ENCODE measurements at places on chromosomes 16 and 17.

DNA sequence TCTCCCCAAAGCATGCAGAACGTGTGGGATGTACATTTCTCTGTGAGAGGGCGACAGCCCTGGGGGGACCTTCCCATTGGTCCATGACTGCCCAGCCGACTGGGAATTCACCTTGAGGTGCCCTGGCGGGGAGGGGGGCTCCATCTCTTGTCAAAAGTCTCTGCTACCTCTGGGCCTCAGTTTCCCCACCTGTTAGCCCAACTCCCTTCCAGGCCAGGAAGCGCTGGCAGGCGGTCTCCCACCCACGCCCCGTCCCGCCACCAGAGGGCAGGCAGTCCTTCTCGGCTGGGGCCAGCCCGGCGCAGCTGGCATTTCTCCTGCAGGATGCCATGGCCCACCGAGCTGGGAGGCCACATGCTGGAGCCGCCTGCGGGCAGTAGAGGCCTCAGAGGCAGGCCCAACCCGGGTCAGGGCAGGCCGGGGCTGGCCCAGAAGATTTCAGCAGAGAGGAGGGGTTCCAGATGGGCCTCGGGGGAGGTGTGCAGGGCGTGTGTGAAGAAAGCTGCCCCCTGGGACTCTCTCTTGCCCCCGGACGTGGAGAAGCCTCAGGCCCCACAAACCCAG lies 16.6 kb downstream of the CD7 start:
- DNase-seq = peak; percentile 68

DNA sequence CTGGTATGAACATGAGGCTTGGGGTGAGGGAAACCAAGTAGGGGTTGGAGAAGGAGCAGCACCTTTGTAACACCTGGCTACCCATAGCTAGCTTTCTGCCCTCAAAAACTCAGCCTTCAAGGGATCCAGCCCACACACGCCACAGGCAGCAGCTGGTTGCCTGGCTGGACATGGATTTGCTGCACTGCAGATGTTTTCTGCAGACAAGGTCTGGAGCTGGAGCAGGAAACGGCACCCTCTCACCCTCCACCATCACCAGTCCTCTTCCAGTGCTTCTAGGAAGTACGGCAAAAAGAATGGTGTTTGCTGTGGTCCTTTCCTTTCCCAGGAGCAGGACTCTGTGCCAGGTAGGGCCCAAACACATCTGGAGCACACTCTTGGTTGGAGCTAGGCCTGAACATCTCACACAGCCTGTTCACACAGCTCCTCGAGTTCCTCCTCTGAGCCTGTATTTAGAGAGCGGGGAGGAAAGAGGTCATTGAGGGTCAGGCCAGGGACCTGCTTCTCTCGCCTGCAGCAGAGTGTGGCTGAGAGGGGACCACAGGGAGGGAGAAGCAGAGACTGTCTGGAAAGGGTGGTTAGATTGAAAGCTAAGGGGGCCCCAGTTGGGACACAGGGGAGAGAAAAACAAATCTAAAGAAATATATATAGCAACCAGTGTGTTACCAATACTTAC lies 2.7 kb upstream of the SUPT4H1 start:
- DNase-seq = no peak

DNA sequence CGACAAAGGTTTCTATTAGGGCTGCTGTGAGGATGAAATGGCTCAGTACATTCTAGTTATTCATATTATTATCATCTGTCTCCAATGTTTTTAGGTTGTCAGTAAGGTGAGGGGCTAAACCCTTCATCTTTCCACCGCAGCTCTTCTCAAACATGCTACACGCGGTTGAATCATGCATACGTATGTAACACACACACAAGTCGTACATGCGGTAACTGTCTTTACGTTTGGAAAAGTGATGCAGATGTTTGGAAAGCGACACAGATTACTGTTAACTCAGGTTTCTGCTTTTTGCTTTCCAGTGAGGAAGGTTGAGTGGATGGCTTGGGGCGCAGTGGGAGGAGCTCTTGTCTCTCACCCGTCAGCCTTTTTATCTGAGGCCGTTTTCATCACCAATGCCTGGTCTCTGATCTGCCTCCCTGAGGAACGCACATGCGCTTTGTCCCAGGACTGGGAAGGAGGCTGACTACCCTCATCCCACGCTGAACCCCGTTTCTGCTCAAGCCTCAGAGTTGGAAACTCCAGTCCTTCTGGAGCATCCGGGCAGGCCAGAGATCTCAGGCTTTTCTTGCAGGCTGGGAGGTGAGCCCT lies 3.2 kb upstream of the FOXL1 start:
- no peak for DNase-seq

DNA sequence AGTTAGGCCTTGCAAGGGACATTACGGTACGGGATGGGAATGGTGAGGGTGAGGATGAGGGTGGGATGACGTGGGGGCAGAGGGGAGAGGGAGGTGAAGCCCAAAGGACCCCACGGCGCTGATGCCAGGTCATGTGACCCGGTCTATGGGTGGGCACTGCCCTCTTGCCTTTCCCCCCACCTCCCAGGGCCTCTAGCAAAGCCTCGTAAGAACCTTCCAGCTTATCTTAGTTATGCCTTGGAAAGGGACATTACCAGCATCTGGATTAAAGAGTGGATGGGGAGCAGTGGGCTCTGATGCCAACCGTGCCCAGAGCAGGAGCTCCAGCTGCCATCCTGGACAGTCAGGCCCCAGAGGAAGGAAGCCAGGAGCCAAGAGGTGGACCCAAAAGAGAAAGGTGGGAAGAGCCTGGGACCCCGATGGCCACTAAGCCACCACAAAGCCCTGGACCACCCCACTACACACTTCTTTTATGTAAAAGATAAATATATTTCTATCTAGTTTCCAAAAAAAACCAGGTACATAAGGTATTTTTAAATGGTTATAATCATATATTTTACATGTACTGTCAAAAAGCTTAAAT lies 40.9 kb downstream of the TK2 start:
- no peak for DNase-seq

GRCh38 chr16:75458439-75458838 lies 6.0 kb downstream of the TMEM170A start:
- DNase-seq = no peak

- DNase-seq = peak; percentile 53
Observed at GRCh38 chr17:47987240-47987835, 16.4 kb downstream of the CDK5RAP3 start.

- DNase-seq = no peak
Observed at GRCh38 chr16:51939378-51939871, 607.5 kb downstream of the TOX3 start.

- no peak for DNase-seq
Observed at GRCh38 chr17:42708588-42708987, 26.3 kb downstream of the CNTNAP1 start.

DNA sequence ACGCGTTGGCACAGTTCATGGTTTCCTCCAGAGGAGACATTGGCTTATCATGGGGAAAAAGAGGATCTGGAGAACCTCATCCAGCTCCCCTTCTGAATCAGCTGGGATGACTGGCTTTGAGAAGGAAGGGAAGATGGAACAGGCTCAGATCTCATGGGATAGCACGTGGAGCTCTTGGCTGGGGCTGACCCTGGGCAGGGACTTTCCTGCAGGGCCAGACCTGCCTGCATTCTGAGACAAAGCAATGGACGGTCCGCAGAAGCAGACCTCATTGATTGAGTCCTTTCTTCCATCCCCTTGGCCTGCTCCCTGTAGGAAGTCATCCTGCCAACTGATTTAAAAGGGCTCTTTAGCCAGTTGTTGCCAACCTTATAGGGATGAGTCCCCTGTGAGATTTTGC lies 26.2 kb downstream of the PLCD3 start:
- no peak for DNase-seq

DNA sequence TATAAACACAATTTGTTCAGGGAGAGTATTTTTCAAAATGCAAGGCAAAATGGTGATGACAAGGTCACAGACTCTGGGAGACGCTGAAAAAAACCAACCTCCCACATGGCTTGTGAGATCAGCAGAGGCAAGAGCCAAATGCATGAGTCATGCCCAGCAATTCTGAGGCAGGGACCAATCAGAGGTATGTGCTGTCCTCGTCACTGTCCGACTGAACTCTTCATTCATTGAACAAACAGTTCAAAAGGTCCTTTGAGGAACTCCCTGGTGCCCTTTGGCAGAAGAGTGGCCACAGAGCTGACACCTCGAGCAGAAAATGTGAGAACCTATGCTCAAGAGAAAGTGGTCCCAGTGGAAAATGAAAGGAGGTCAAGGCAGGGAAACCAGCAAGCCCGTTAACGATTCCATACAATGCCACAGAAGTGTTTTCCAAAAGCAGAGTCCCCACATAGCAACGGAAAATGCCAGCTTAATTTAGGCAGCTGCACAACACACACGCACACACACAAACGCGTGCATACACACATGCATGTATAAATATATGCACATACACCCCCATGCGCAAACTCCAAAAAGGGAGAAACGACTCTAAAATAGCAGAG lies 50.9 kb downstream of the CDH11 start:
- peak; percentile 99 for DNase-seq

GRCh38 chr16:86306811-86307513 lies 203.4 kb upstream of the FOXF1 start:
- peak; percentile 84 for DNase-seq

DNA sequence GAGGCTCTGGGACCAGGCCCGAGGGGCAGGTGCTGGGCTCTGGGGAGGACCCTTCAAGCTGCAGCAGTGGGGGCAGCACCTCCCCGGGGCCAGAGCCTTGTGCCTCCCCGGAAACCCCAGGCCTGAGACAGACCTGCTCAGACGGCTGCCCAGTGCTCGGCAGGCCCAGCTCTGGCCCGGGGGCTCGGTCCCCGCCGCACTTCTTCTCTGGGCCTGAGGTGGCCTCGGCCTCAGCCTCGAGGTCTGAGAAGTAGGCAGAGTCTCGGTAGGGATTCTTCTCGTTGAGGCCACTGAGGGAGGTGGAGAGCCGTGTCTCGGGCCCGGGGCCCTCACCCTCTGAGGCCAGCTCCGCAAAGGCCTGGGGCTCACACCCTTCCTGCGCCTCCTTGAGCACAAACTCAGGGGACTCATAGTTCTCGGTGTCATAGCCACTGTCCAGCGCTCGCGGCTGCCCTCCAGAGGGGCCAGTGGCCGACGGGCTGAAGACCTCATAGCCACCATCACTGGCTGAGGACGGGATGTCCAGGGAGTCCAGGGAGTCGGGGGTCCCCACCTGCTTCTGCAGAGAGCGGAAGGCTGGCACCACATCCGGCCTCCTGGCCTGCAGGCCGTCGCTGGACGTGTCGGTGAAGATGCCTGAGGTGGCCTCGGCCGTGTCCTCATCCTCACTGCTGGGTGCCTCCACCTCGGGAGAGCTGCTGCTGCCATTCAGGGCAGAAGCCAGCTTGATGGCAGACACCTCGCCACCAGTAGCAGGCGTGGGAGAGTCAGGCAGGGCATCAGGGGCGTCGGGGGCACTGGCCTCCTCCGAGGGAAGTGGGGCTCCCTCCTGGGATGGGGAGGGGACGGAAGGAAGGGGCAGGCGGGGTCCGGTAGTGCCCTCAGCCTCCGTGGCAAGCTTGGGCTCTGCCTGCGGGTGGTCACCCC lies 44.3 kb upstream of the PVALEF start:
- DNase-seq = no peak

- no peak for DNase-seq
Observed at GRCh38 chr16:55976815-55977214, 101.6 kb upstream of the CES5A start.

All from EH (cell line).